ENCODE measurements at places on chromosomes 2 and 18.

DNA sequence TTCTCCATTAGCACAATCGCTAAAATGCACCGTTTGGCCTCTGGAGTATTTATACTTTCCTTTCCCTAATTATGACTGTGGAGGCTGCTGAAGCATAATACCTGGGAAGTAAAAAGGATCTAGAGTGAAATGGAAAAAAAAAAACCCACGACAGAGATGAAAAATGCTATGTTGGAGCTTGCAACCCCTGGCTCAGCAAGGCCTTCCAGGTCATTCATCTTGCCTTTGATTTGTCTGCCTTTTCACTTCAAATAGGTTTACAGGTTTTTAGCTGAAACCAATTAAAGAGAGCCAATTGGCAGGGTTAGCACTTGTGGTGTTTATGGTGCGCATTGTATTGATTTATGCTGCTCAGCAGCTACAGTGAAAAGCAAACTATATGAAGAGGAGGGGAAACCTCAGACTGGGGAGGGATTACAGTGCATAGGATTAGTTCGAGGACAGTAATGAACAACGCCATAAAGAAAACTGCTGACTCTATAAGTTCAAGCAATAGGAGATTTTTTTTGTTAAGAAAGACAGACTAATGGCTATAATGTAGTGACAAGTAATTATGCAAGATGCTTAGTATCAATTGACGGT is 347.9 kb downstream of the MEIS1 start:
- H3K27me3 ChIP-seq: no peaks in the 10 kb centered on the region
- H3K27ac ChIP-seq: no peak overlapping the region
- no peak for DNase-seq
- no peak overlapping the region for H3K4me3 ChIP-seq
- no peaks in the 10 kb centered on the region for H3K36me3 ChIP-seq

DNA sequence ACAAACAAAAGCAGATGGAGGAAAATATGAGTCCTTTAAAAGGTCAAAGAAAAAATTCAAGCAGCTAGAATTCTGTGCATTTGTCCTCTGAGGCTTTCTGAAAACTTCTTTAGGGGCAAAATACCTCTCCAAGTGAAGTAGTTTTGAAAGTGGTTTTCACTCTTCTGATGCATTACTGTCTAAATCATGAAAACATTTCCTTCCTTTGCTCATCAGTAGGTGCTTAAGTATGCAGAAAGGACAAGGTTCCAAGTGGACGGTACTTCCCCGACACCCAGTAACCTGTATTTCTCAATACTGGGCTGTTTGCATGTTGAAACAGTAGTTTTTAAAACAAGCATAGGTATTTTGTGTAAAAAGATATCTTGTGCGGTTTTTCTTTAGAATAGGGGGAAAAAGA is 189.1 kb upstream of the ERBB4 start:
- H3K4me3 ChIP-seq: no peak overlapping the region
- H3K36me3 ChIP-seq: no peaks in the 10 kb centered on the region
- H3K4me1 ChIP-seq: peaks cover 3% of the 10 kb centered on the region
- no peaks in the 10 kb centered on the region for H3K27me3 ChIP-seq

GRCh38 chr2:64398516-64399129 is 55.3 kb upstream of the LGALSL start:
- peaks cover 10% of the 10 kb centered on the region for H3K27me3 ChIP-seq
- peaks cover 4% of the 10 kb centered on the region for H3K4me1 ChIP-seq
- H3K27ac ChIP-seq: no peak overlapping the region
- H3K4me3 ChIP-seq: no peak overlapping the region
- no peak for DNase-seq

DNA sequence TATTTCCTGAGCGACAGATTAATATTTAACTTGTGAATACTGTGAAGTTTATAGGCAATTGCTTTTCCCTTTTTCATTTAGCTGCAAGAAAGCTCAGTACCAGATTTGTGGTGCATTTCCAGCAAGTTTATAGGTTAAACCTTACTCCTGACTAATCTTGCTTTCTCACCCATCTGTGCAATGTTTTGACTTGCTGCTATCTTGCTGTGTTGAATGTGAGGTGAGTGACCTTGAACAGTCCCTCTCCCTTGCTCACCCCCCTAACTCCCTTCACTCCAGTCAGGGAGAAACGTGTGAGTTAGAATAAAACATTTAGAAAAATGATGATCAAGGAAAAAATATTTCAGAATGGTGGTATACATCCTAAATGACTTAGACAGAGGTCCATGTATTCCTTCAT is 39.8 kb upstream of the PARD3B start:
- H3K4me3 ChIP-seq: no peak overlapping the region
- H3K36me3 ChIP-seq: no peaks in the 10 kb centered on the region
- no peaks in the 10 kb centered on the region for H3K27me3 ChIP-seq
- no peak for DNase-seq
- peak overlapping the region; percentile 95 for H3K27ac ChIP-seq
- H3K4me1 ChIP-seq: peaks cover 12% of the 10 kb centered on the region

Data from mesenchymal stem cell (in vitro differentiated cells and primary cell).